ENCODE measurements at places on chromosomes 5 and 9.

GRCh38 chr5:152376886-152377285 is 28.2 kb downstream of the NMUR2 start:
- DNase-seq: no peak

- peak; percentile 26 for DNase-seq
Measured at GRCh38 chr9:113187929-113188595, 33.0 kb downstream of the FKBP15 start.

- no peak for DNase-seq
Measured at GRCh38 chr9:76618762-76619161, 145.5 kb upstream of the PCA3 start.

DNA sequence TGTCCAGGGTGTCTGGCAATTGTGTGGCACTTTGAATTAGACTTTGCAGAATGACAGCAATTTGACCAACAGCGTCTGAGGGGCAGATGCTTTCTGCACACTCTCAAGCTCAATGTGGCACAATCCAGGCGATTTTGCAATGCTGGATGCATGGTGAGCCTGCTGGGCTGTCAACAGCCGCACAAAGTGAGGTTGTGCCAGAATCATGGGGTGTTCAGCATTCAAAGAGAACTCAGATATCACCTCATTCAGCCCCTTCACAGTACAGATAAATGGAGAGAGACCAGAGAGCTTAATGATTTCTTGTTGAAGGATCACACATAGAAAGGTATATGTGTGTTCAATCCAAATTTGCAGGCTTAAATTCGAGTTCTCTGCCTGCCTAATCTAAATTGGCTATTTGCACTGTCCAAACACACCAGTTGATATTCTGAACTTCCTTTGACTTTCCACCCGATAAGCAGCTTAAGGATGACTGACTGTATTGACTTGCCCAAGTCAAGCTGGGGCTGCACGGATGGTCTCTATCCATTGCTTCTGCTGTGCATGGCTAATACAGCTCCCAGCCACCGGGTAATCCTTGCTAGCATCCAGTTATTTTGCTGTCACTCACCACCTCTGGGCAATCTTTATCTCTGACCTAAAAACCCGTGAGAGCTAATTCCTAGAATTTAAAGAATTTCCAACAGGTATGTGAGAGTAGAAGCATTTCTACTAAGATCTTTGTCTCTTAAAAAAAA is 157.9 kb upstream of the TAS2R1 start:
- DNase-seq: no peak

GRCh38 chr5:43042176-43042625 is 2.1 kb upstream of the ANXA2R start:
- peak; percentile 42 for DNase-seq

GRCh38 chr5:10969684-10970180 is 208.7 kb upstream of the DAP start:
- no peak for DNase-seq

- no peak for DNase-seq
Measured at GRCh38 chr9:75914002-75914401, 23.5 kb downstream of the PCSK5 start.

- no peak for DNase-seq
Measured at GRCh38 chr5:113092683-113093082, 116.1 kb downstream of the DCP2 start.

DNA sequence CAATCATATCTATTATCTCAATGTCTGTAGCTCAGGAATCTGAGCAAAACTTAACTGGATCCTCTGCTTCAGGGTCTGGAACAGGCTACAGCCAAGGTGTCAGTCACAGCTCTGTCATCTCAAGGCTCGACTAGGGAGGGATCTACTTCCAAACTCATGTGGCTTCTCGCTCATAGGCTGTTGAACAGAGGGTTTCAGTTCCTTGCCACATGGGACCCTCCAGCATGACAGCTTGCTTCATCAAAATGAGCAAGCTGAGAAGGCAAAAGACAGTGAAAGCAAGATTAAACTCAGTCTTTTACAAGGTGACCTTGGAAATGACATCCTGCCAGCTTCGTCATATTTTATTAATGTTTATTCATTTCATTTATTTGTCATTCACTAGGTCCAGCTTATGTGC is 111.7 kb downstream of the GADD45G start:
- DNase-seq: no peak

DNA sequence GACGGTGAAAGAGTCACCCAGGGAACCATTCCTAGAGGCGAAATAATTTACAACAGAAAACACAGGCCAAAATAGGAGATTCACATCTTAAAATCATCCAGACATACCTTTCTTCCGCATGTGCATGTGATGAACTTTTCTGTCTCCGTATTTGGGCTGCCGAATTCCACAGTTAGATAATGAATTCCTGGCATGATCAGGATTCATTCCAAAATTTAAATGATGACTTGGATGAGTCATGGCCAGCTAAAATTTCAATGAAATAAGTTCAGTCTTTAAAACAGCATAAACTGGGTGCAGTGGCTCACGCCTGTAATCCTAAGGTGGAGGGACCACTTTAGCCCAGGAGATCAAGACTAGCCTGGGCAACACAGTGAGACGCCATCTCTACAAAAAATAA is 82.7 kb downstream of the DROSHA start:
- no peak for DNase-seq

GRCh38 chr5:10856683-10857337 is 95.8 kb upstream of the DAP start:
- peak; percentile 38 for DNase-seq

- no peak for DNase-seq
Measured at GRCh38 chr5:171839112-171839511, 53.5 kb downstream of the SMIM23 start.

DNA sequence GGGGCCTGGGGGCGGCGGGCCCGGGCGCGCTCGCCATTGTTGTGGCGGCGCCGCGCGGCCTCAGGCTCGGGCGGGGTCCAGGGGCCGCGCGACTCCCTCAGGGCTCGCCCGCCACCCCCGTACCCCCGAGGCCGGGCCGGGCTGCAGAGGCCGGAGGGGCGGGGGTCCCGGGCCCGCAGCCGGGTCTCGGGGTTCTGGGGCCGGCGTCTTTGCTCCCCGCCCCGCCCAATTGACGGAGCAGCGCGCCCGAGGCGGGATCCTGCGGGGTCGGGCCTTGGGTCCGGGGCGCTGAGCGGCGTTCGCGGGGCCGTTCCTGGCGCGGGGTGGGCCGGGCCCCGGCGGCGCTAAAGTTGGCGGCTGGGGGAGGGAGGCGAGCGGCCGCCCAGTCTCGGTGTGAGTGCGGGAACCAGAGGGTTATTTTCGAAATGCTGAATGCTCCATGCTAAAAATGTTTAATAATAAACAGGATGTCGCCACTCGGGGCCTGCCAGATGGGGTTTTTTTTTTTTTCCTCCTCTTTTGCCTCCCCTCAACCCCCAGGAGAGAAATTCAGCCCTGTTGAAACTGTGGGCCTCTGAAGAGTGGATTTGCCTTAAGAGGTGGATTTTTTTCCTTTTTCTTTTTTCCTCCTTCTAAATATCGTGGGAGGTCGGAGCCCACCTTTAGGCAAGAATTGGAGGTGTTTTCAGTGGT is 724 bp downstream of the PRRC2B start:
- no peak for DNase-seq

- DNase-seq: no peak
Measured at GRCh38 chr5:96756985-96757384, 50.8 kb downstream of the ERAP1 start.

DNA sequence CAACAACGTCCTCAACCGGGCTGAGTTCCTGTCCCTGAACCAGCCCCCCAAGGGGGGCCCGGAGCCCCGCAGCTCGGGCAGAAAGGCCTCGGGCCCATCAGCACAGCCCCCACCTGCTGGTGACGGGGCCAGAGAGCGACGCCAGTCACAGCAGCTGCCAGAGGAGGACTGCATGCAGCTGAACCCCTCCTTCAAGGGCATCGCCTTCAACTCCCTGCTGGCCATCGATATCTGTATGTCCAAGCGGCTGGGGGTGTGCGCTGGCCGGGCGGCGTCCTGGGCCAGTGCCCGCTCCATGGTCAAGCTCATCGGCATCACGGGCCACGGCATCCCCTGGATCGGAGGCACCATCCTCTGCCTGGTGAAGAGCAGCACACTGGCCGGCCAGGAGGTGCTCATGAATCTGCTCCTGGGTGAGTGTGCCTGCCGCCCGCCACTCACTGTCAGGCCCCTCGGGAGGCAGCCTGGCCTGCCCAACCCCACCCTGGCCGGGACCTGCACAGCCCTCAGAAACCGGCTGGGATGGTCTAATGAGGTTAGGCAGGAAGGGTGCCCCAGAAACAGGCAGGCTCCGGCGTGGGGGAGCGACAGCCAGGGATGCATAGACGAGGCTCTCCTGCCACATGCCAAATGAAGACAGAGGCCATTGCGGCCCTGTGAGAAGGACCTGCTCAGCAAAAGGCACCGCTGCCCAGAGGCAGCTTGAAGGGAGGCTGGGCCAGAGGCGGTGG is 678 bp downstream of the PLPP7 start:
- DNase-seq: no peak

GRCh38 chr5:6403416-6403815 is 25.1 kb upstream of the MED10 start:
- DNase-seq: no peak

- DNase-seq: no peak
Measured at GRCh38 chr5:136135536-136135935, 2.9 kb downstream of the SMAD5 start.

DNA sequence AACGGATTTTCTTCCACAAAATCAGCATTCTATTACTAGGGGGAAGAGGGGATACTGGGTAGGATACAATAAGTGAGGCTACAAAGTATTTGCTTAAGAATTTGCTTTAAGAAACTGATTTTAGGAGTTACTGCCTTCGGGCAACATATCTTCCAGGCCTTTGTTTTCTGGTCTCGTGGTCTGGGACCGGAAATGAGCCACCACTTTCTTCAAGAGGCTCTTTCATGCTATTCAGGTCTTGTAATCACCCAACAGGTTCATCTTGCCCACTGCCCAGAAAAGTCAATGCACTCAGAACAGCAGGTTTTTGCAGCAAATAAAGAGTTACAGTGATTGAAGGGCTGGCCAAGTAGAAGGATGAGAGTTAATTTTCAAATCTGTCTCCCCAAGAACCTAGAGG is 6.6 kb upstream of the AOPEP start:
- DNase-seq: no peak

GRCh38 chr5:132423438-132423898 is 54.0 kb downstream of the SLC22A5 start:
- DNase-seq: no peak

DNA sequence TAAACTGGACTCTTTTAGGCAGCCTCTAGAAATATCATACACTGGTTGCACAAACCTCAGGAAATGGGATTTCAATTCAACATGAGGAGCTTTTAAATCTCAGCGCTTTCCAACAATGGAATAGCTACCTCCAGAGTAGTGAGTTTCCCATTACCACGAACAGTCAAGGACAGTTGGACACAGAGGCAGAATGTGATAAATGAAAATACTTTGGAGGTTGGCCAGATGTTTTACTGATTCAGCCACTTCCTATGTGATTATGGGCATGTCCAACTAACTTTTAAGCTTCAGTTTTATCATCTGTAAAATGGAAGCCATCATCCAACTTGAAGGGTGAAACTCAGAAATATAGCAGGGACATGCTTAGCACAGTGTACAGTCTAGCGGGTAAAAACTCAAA is 2.1 kb downstream of the FBXW2 start:
- DNase-seq: no peak

DNA sequence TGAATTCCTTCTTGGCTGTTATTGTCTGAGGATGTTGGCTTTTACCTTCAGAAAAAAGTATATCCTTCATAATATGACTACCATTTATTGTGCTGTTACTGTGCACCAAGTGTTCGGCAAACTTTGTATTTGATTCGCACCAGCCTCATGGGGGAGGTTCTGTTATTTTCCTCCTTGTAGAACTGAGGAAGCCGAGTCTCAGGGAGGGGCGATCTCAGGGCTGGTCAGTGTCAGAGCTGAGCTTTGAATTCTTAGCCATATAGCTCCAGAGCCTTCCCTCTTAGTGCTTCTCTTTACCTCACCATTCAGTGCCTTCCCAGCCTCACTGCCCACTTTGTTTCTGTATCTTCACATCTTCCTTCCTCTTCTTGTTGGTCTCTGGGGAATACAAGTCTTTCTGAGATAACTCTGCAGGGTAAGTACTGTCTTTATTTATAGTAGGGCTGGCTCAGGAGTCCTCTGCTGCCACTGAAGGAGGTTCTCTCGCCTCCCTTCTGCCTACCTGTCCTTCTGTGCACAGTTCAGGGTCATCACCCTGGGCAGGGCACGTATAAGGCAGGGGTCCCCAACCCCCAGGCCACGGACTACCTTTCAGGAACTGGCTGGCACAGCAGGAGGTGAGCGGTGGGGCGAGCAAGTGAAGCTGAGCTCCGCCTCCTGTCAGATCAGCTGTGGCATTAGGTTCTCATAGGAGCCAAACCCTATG is 48.4 kb downstream of the GALNT10 start:
- DNase-seq: no peak

- DNase-seq: no peak
Measured at GRCh38 chr9:2299156-2299842, 284.2 kb downstream of the SMARCA2 start.

- DNase-seq: no peak
Measured at GRCh38 chr5:111121926-111122325, 29.8 kb downstream of the WDR36 start.

GRCh38 chr5:43140286-43140685 is 19.6 kb downstream of the ZNF131 start:
- no peak for DNase-seq

GRCh38 chr5:54091307-54092130 is 218.9 kb downstream of the ARL15 start:
- DNase-seq: no peak

- DNase-seq: no peak
Measured at GRCh38 chr5:57311921-57312735, 138.3 kb downstream of the GPBP1 start.

GRCh38 chr5:82329393-82329792 is 51.2 kb upstream of the RPS23 start:
- no peak for DNase-seq

Measured in tibial nerve (tissue), 4 donors.